GM13977 (cell line): ENCODE measurements at places on chromosomes 6 and 20.

GRCh38 chr20:25173886-25174308, 21.6 kb upstream of the ENTPD6 start:
- DNase-seq = no peak

DNA sequence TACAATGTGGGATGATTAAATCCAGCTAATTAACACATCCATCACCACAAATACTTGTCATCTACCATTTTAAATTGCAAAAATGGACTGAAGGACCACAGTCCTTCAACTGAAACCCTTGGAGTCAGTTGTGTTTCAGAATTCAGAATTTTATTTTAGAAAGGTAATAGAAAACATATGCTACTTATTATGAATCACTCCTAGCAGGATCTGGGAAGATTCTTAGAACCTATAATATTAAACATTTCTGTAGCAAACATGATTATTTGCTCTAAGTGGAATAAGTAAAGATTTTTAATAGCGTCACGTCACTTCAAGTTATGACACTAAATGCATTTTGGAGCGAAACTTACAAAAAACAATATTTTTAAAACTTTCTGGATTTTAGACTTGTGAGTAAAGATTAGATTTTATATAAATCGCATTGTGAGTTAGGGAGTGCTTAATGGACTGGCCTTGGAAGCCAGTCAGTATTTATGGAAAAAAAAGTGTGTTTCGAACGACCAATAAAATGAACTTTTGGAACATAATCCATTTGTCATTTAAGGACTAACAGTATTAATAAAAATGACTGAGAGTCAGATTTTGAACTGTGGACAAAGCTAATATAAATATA, 71.8 kb upstream of the PHACTR2 start:
- DNase-seq = no peak

GRCh38 chr20:38165089-38165965, at the start of gene TGM2:
Gene TGM2, minus strand, starts transcription at chr20:38165270. Its CDS starts 72 bp downstream, at chr20:38165198.
- DNase-seq = peak; percentile 84

DNA sequence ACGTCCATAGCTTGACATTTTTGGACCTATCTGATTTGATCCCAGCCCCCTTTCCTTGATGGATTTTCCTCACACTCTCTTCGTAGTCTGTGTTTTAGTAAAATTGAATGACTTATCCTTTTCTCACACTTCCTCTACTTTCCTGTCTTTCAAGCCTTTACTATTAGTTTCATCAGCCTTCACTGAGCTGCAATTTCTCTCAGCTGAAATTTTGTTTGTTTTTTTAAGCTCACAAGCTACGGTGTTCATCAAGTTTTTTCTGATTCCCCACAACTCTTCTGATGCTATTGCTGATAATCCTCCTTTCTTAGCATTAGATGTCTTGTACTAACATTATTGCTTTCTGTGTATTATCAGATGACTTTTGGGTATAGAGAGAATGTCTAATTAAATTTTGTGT, 263.7 kb downstream of the TBX18 start:
- no peak for DNase-seq

- DNase-seq = no peak
These were observed 216.5 kb upstream of the SNX9 start for GRCh38 chr6:157606516-157606915.

DNA sequence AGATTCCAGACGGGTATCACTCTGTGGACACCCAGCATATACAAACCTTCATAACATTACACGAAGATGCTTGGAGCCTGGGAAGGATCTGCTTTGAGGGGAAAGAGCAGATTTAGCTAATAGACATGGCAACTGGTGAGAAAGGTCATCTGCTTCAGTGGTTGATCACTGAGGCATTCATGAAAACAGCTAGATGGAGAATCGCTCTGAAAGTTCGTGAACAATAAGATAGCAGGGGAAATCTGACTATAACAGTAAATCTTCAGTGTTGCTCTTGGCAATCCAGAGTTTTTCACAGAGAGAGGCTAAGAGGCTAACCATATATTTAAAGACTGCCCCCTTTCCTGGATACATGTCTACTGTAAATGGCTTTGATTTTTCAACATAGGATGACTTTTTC, 245.3 kb downstream of the FARS2 start:
- peak; percentile 25 for DNase-seq

- no peak for DNase-seq
These were observed 114.5 kb downstream of the RNF144B start for GRCh38 chr6:18501663-18502013.

- no peak for DNase-seq
These were observed 66.9 kb downstream of the IGF2R start for GRCh38 chr6:160035693-160036330.

- no peak for DNase-seq
These were observed 15.8 kb upstream of the SULF2 start for GRCh38 chr20:47801079-47801478.

- DNase-seq = peak; percentile 69
These were observed 474 bp downstream of the CEBPB start for GRCh38 chr20:50191065-50191543.

DNA sequence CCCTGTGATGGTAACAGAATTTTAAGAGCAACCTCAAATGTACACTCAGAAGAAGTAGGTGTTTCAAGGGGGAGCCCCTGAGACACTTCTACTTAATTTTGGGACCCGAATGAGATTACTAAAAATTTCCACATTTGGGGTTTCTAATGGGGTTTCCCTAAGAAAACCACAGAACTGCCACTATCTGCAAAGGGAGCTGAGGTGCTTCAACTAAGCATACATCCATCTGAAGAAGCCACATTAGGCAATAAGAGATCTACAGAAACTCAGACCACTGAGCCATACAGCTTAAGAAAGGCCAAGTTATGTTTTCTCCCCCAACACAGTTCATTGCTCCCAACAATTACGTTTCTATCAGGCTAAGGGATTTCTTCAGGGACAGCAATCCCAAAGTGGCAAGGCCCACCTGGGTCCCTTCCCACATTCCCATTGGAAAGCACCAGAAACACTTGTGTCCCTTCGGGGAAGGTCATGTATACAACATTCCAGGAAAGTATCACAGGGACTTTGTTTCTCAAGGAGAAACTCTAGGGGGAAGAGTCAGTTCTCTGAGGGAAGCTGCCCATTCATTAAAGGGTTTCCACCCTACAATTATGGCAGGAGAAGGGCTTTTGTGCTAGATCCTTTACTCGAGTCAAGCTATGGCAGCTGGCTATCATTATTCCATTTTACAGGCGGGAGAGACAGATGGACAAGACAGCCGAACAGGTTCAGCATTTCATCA, 5.0 kb downstream of the BCL2L1 start:
- DNase-seq = peak; percentile 79

DNA sequence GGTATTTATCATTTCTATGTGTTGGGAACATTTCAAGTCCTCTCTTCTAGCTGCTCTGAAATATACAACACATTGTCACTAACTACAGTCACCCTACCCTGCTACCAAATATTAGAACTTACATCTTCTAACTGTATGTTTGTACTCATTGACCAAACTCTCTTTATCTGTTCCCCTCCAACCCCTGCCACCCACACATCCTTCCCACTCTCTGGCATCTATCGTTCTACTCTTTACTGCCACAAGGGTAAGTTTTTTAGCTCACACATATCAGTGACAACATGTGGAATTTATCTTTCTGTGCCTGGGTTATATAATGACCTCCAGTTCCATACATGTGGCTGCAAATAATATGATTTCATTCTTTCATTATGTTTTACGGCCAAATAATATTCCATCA, 171.9 kb downstream of the GMDS start:
- DNase-seq = no peak

DNA sequence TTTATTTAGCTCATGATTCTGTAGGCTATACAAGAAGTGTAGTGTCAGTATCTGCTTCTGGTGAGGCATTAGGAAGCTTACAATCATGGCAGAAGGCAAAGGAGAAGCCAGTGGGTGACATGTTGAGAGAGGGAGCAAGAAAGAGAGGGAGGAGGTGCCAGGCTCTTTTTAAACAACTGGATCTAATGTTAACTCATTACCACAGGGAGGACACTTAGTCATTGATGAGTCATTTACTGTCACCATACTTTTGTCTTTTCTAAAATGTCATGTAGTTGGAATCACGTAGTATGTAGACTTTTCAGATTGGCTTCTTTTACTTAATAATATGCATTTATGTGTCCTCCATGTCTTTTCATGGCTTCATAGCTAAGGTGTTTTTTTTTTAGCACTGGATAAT, 58.1 kb downstream of the NUS1 start:
- DNase-seq = no peak

GRCh38 chr6:109715616-109716015, 24.5 kb downstream of the FIG4 start:
- DNase-seq = no peak

DNA sequence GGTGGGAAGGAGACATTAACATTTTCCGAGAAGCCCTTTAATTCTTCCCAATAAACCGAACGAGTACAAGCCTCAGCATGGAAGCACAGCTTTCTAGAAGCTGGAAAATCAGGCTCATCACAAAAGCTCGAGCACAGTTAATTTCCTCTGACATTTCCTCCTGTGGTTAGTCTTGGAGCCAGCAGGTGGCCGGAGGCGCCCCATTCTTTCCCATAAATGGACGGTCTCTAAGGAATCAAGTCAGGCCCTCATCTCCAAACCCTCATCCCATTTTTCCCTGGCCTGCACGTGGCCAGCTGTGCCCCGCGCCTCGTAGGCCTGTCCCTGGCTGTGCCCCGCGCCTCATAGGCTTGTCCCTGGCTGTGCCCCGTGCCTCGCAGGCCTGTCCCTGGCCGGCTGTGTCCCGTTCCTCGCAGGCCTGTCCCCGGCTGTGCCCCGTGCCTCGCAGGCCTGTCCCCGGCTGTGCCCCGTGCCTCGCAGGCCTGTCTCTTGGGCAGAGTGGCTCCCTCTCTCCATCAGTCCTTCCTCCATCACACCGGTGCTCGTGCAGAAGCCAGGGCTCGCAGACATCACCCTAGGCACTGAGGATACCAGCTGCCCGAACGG, 19.7 kb upstream of the NTSR1 start:
- DNase-seq = no peak

- DNase-seq = no peak
These were observed 6.0 kb downstream of the SDC4 start for GRCh38 chr20:45341939-45342854.

DNA sequence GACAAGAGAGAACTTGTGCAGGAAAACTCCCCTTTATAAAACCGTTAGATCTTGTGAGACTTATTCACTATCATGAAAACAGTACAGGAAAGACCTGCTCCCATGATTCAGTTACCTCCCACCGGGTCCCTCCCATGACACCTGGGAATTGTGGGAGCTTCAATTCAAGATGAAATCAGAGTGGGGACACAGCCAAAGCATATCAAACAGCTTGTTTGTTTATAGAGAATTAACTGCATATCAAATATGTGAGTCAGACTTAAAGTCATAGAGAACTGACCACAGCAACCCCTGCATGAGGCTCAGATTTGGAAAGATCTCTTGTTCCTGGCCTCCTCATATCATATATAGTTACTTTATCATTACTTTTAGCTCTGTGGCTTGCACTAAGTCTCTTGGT, 29.1 kb upstream of the HDAC2 start:
- no peak for DNase-seq

DNA sequence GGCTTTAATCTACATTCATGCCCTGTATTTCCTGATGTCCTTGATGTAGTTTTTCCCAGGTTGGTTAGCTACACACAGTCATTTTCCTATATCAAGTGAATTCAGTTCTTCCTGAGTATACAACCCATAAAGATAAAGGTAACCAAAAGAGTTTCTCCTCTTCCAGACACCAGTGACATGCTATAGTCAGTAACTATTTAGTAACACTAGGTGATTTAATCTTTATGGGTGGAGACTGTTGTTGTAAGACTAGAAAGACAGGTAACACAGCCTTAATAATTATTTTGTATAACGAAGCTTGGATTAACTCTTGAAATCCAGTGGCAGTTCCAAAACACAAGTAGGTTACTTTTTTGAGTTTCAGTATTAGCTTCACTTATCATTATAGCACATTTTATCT, 17.6 kb downstream of the MCUR1 start:
- DNase-seq = no peak

- DNase-seq = no peak
These were observed 174.5 kb downstream of the COL21A1 start for GRCh38 chr6:56072856-56073255.

DNA sequence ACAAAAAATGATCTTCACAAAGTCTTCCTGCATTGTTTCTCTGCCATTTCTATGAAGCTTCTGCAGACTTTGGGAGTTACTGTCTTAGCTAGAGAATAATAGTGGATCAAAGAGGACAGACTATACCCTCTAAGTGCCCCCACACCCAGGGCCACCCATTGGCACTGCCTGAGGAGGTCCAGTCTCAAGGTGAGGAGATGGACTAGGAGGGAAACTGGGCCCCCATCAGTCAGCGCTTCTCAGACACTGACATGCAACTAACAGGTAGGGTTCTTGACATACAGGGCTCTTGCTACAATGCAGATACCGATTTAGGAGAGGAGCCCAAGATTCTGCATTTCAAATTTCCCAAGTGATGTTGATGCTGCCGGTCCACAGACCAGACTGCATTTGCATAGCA, 24.3 kb downstream of the PCNA start:
- no peak for DNase-seq

GRCh38 chr6:30985490-30985889, 2.0 kb downstream of the MUC21 start:
- DNase-seq = no peak

DNA sequence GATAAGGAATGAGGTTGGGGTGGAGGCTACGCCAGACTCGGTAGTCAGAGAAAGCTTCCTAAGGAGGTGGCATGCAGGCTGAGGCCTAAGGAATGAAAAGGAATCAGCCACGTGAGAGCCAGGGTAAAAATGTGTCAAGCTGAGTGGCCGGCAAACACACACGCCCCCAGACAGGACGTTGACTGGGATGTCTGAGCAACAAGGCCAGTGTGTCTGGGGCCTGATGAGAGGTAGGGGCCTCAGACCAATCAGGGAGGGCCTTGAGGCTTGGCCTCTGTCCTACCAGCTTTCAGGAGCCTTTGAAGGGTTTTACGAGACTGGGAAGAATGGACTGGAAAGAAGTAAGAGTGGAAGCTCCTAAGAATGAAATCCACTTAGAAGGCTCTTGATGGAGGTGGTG, 61.0 kb upstream of the PHACTR2 start:
- DNase-seq = no peak

DNA sequence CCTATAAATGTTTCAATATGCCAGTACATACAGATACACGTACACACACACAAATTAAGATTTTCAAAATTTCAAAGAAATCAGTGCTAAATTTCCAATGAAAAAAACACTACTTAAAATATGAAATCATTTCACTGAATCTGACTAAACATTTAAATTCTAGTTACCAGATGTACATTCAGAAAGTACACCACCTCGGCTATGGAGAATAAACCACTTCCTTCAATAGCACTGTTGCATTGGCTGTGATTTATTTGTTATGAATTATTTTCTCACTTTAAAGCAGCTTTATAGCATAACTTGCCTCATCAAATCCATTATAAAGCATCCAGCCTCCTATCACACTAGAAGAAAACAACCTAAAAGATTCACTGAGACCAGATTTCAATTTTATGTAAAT, 36.6 kb downstream of the HBS1L start:
- DNase-seq = no peak

DNA sequence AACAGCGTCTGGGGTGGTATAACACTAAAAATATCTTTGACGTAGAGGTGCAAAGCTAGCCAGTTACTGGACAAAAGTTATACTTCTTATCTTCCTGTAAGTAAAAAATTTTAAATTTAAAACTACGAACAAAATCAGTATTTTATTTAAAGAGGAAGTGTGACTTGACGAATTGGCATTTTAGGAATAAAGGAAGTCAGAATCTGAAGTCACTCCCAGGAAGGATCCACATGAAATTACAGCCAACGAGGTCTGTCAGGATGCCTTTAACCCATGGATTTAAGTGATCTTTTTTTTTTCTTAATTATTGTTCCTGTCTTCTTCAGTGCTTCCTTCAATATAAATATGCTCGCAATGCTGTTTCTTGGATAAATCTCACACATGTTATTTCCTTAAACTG, 27.2 kb upstream of the SNX9 start:
- DNase-seq = no peak
